AG08396 (cell line): ENCODE measurements at places on chromosomes 7 and 10.

DNA sequence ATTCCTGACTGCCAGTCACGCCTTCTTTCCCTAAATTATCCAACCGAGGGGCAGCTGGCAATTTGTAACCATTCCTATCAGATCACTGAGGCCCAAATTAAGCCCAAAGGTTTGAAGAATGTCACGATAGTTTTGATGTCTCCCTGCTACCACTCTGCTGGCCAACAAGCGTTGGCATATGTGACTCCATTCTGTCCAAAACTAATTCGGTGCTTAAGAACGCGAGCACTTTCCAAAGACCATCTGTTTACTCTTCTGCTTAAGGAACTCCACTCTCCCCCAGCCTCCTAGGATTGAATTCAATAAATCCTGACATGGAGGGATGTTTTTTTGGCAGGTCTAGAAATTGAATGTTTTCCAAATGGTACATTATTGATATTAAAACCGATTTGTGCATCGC is 131.5 kb upstream of the CTBP2 start:
- DNase-seq = no peak

- no peak for DNase-seq
Observed at GRCh38 chr10:42973870-42974692, 102.8 kb upstream of the RET start.

DNA sequence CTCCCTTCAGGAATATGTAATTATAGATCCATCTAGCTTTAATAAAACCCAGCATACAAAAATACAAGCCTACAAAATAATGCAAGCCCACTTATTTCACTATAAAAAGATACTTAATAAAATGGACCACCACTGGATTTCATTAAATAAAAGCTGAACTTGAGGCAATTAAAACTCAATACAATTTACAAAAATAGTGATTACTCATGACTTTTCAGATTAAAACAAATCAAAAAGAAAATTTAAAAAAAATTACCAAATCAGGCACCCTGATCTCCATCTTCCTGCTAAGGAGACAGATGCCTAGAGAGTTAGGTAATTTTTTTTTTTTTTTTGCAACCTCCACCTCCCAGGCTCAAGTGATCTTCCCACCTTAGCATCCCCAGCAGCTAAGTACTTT is 41.8 kb downstream of the PRTFDC1 start:
- DNase-seq = no peak

DNA sequence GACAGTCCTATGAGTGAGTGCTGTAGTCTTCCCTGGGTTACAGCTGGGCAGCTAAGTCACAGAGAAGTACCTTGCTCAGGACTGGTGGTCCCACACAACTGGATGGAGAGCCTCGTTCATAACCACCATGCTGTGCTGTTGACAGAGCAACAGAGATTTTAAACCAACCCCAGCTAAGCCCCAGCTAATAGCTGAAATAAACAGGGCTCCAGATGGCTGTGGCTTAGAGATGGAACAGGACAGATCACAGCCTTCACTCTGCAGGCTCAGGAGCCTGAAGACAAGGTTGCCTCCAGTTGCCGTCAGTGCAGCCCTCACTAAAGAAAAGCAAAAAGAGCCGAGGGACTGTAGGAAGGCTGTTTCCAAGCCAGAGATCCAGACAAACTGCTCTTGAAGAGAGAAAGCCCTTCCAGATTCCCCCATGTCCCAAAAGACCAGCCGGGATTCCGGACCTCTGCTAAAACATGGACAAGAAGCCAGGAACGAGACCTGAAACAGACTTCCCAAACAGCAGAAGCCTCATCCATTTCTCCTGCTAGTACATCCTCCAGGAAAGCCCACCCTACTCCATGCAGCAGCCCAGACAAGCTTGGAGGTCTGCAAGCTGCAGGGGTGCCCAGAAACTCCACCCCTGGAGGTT is 4.2 kb downstream of the HTRA1 start:
- no peak for DNase-seq

DNA sequence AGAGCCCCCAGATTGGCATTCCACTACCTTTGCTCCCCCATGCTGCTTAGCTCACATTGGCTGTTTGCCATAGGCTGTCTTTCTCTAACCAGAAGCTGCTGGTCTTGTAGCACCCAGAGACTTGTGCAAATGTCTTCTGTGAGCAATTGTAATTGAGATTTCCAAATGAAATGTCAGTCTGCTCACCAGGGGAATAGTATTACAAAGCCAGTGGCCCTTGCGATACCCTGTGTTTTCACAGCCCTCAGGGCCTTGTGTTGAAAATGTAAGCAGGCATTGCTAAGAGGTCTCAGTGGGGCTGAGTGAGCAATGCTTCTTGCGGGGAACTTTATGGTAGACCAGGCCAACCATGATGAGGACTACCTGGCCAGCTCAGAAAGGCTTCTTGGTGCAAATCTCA is 746.5 kb downstream of the LRMDA start:
- DNase-seq = no peak

DNA sequence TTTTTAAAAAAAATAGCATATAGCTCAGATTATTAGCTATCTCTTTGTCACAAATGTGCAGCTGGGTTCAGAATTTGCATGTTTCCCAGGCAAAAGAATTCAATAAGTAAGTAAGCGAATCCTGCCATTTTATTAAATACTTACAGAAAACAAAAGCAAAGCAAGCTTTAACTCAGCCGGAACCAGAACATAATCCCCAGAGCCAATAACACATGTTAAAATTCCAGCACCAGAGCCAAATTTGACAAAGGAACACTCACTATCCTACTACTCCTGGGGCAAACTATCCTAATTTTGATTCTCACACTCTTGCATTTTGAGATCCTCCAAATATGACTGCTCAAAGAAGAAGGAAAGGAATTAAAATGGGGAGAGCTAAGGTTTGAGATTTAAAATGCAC is 32.6 kb downstream of the LRRTM3 start:
- DNase-seq = no peak
